Kasumi-1 (cell line): ENCODE measurements at places on chromosomes 2 and 18.
A peak's percentile ranks its signal among the peaks of the same experiment; 100 is the strongest.

- DNase-seq: no peak
Observed at GRCh38 chr2:88837511-88838160, 146.2 kb downstream of the RPIA start.

GRCh38 chr2:142241016-142241415 is 110.2 kb upstream of the LRP1B start:
- no peak for DNase-seq

- DNase-seq: no peak
Observed at GRCh38 chr2:39981883-39982311, 202.8 kb upstream of the THUMPD2 start.

DNA sequence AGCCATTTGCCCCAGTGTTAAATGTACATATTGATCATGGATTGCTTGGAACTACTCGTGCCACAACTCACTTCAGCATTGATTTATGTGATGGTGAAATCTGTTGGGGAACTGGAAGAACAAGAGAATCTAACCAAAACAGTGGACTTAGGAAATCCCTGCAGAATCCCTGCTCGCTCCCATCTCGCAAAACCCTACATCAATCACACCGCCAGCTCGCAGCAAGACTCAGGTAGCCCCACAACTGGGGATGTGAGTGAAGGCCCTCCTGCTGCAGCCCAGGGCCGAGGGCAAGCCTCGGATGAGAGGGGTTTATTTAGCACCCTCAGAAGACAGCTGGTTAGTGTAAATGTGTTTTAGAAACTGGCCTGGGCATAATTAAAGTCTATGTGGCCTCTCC is 171.6 kb downstream of the ANAPC1 start:
- DNase-seq: no peak

GRCh38 chr2:100509066-100509465 is 38.8 kb downstream of the NMS start:
- no peak for DNase-seq

- DNase-seq: no peak
Observed at GRCh38 chr18:53375621-53376020, 848.8 kb downstream of the MBD2 start.

- no peak for DNase-seq
Observed at GRCh38 chr2:72545790-72546189, 280.0 kb downstream of the EXOC6B start.

DNA sequence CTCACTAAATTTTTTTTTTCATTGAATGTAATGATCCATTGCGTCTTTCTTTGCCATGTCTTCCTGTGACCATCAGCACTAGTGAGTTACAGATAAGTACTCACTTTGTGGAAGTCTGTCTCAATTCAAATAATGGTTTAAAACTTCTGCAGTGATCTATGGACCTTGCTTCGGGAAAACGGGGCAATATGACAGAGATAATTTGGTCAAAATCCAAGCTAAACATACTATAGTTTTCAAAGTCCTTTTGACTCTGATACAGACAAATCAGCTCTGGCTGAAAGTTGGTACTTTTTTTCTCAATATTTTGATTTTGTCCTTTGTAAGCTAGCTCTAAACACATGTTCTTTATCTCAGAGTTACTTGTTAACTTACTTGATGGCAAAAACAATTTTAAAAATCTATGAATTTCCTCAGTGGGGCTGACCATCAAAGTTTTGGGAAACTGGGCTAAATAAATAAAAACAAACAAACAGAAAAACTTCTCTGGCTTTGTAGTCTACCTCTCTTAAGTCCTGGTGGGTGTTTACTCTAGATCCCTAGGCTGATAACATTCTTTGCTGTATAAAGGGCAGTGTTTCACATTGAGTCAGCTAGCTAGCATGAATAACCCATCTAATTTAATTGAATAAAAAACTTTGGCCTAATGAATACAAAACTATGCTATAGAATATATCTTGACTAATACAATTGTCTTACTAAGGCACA is 327.6 kb downstream of the RDH14 start:
- DNase-seq: no peak

DNA sequence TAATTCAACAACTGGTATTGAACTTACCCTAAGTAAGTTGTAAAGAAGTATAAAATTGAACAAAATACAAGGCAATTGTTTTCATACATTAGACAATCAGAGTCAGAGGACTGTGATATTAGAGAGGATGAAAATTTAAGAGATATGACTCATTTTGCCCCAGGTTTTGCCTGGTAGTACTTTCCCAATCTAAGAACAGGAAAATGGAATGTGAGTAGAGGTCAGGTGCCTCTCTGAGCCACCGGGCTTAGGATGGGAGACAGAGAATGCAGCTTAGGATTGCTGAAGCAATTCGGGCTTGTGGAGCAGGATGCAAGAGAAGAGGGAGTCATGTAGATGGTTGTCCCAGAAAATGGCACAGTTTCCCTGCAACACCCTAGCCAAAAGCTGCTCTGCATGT is 219.7 kb upstream of the CHST9 start:
- no peak for DNase-seq

- DNase-seq: no peak
Observed at GRCh38 chr2:73053316-73054114, 18.0 kb downstream of the SFXN5 start.

- no peak for DNase-seq
Observed at GRCh38 chr18:30967701-30968100, 74.8 kb downstream of the DSC3 start.

DNA sequence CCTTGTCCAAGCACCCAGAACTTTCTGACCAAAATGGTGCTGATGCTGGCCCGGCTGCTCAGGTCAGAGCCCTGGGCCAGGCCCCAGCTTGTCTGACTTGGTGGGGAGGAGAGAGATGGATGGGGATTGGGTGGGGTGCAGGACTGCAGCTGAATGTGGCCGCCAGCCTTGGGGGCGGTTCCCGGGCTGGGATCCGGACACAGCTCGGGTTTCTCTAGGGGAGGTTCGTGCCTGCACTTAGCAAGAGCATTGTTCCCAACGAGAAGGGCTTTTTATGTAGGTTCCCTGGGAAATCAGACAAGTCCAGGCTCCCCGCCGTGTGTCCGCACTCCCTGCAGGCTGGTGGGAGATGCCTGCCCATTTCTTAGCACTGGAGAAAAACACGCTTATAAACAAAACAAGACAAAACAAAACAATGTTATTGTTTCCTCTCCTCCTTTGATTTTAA is 50.5 kb upstream of the HS6ST1 start:
- DNase-seq: no peak

- no peak for DNase-seq
Observed at GRCh38 chr18:63930773-63931354, 18.2 kb upstream of the HMSD start.

- no peak for DNase-seq
Observed at GRCh38 chr2:135072125-135072997, 20.3 kb downstream of the RAB3GAP1 start.

GRCh38 chr2:12584338-12584737 is 132.4 kb upstream of the TRIB2 start:
- no peak for DNase-seq

DNA sequence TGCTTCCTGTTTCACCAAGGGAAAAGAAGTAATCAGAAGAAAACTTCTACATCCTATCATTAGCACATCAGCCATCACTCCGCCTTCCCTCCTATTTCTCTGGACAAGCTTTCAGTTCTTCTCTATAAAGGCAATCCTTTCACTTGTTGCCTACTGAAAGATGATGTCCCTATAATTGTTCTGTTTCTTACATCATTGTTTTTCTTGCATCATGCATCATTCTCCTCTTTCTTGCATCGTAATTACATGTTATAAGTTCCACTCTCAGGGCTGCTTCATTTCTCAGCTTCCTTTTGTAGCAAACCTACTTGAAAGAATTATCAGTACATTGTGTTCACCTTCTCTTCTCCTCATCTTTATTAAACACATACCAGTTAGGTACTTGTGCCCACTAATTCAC is 7.2 kb downstream of the SLC30A6 start:
- no peak for DNase-seq

- DNase-seq: no peak
Observed at GRCh38 chr2:236857781-236858180, 227.9 kb upstream of the COPS8 start.

DNA sequence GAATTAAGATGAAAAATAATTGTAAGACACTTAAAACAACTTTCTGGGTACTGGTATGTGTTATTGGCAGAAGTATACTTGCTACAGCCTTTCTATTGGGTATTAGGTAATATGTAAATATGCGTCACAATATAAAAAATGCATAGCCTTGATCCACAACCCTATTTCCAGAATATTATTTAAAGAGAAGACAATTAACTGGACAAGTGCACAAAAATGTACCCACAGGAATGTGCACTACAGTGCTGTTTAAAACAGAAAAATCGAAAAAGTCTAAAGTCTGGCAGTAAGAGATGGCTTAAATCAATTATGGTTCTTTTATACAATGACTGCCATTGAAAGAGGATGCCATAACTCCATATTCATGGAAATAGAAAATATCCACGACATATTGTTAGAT is 149.7 kb downstream of the UPP2 start:
- DNase-seq: no peak

GRCh38 chr2:129465045-129465444 is 514.4 kb upstream of the RAB6C start:
- DNase-seq: no peak

DNA sequence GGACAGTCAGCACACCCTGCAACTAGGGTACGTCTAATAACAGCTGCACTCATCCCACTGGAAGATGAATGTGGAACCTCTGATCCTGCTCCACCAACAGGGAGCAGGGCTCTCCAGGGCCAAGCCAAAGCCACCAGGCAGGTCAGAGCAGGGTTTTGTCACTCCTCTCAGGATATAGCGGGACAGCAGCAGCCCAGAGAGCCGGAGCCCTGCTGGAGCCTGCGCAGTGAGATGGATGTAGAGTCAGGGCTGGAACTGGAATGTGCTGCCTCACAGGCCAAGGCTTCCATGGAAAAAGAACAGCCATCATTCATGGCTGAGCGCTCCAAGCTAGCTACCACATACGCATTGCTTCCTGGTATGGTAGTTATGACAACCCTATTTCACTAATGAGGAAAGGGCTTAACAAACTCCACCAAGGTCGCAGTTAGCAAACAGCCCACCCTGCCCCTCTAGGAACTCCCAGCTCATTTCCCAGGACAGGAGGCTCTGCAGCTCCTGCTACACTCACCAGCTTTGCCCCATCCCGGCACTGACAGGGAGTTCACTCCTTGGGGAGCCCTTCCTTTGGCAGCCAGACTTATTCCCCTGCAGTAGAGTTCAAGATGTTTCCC is 85.2 kb downstream of the HS1BP3 start:
- no peak for DNase-seq

GRCh38 chr18:7523772-7524171 is 43.3 kb upstream of the PTPRM start:
- no peak for DNase-seq

DNA sequence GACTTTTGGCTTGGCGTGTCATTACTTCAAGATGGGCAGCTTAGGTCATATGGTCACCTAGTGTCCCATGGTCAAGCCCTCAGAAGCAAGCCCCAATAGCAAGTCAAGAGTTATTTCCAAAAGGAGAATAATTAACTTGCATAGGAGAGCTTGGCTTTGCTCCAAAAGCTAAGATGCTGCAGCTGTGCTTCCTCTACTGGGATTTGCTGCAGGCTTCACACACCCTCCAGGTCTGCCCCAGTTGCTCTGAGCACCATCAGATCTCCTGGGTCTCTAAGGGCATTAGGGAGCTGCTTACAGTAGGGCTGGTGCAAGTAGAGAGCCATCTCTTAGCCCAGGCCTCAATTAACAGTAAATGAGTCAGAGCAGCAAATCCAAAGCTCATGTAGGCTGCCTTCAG is 46.6 kb downstream of the THUMPD2 start:
- no peak for DNase-seq

- DNase-seq: no peak
Observed at GRCh38 chr18:48813321-48813720, 137.4 kb downstream of the SMAD7 start.

GRCh38 chr2:180208841-180209240 is 201.7 kb upstream of the CWC22 start:
- DNase-seq: no peak

- peak; percentile 20 for DNase-seq
Observed at GRCh38 chr2:152490686-152491455, 155.9 kb downstream of the FMNL2 start.

GRCh38 chr2:81481242-81481993 is 1176.9 kb upstream of the LRRTM1 start:
- no peak for DNase-seq

GRCh38 chr2:209696836-209697711 is 74.6 kb upstream of the UNC80 start:
- DNase-seq: no peak

DNA sequence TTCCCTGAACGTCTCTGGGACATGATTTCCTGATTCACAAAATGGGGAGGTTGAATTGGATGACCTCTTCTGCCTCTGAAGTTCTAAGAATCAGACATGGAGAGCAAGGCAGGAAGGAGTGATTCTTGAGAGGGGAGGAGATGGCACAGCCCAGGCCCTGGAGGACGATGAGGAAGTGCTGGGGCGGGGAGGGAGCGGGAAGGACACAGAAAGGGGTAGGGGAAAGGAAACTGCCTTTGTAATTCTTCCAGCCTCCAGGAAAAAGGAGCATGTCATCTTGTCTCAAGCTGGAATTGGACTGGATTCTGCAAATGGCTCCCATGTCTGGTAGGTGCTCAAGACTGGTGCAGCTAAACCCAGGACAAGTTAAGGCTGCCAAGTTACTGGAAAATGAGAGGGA is 97.0 kb upstream of the NCK2 start:
- no peak for DNase-seq

DNA sequence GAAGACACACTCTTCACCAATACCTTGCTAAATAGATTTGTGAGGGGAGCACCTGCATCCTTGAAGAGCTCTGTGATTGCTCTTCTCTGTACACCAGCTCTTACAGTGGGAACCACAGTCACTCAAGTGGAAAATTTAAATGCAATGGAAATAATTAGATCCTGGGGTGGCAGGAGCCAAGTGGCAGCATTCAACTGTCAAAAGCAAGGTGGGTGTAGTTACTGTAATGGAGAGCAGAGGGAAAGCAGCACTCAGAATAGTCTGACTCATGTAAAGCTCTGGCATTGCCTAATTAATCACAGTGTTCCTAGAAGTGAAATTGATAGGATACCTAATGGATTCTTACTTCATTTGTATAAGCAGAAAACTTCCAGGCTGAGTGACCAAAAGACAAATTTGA is 245.8 kb downstream of the KCNE4 start:
- DNase-seq: no peak

DNA sequence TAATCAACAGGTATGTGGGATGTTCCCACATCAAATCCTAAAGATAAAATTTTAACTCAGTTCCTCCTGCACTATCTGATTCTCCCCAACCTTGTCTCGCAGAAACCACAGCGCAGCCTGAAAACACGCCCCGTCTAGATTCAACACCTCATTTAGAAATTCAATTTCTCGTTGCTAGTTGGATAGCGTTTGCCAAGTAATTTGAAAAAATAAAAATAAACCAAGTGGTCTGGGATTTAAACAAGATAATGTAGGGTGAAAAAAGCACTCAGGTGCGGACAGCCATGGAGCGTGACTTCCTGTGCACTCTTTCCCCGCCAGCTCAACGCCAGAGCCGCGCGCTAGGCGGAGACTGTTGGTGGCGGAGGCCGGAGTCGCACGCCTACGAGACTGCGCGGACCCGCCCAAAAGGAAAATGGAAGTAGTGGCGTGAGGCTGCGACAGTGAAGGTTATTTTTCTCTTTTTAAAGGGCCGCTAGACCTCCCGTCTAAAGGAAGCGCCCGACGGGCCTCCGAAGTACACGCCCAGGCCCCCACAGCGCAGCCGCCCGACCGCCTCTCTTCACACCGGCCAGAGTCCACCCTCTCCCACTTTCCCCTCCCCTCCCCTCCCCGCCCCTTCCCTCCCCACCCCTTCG is 615 bp upstream of the CCNT2 start:
- peak; percentile 100 for DNase-seq

GRCh38 chr2:11796190-11797171 is 50.0 kb downstream of the LPIN1 start:
- no peak for DNase-seq

- DNase-seq: no peak
Observed at GRCh38 chr2:48424866-48425265, 105.1 kb upstream of the STON1 start.
